Motor neuron (in vitro differentiated cells): ENCODE measurements at places on chromosomes 16 and 17.

DNA sequence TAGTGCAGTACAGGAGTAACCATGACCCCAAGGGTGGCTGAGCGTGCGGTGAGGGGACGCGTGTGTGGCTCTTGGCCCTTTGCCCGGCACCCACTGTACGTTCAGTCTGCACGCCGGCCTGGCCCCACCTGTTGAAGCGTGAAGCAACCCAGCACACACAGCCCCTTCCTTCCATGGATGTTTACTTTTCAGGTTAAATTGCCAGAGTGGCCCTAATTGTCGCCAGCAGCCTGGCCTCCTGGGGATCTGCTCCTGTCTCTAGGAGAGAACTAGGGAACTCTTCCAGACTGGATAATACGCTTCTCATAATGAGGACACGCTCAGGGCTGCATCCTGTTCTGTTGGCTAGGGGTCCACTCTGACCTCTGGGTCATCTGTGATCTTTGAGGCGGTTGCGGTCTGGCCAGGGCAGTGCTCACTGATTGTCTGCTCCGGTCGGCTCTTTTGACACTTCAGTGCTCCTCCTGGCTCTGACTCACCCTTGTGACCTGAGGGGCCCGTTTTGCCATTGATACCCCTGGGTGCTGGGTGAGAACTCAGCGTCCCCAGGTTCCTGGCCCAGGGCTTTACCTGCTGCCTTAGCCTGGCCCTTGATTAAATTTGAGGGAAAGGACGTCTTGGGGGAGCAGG lies 27.7 kb downstream of the TPSG1 start:
- ATAC-seq: no peak

GRCh38 chr17:56845934-56846333 lies 12.0 kb downstream of the DGKE start:
- no peak for ATAC-seq

DNA sequence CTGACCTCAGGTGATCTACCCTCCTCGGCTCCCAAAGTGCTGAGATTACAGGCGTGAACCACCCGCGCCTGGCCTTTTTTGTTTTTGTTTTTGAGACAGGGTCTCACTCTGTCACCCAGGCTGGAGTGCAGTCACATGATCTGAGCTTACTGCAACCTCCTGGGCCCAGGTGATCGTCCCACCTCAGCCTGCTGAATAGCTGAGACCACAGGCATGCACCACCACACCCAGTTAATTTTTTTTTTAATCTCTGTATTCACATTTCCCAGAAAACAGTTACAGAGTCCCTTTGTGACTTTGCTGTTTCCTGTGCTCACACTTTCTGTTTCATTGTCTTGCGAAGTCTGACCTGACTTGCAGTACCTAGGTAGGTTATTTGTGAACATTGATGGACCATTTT lies 2.7 kb downstream of the CLUAP1 start:
- no peak for ATAC-seq

- ATAC-seq: no peak
Measured at GRCh38 chr17:44687756-44688155, 1.8 kb downstream of the CCDC43 start.

- ATAC-seq: no peak
Measured at GRCh38 chr17:35807371-35808144, 1.7 kb upstream of the TAF15 start.

DNA sequence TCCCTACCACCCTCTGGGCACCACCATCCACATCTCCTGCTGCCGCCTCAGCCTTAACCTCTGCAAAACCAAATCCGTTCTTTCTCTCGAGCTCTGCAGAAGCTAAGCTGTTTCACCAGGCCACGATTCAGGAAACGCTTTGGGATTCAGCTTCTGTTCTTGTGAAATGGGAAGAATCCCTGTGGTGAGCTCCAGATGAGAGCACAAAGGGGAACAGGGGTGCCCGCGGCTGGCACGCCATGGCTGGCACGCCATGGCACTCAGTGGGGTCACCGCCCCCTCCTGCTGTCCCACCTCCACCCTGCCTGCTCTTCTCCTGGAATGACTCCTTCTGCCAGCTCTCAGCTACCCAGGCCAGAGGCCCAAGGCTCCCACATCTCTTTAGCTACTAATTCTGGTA lies 5.7 kb downstream of the QPRT start:
- ATAC-seq: no peak

GRCh38 chr16:49622421-49623402 lies 233.2 kb downstream of the ZNF423 start:
- ATAC-seq: no peak

DNA sequence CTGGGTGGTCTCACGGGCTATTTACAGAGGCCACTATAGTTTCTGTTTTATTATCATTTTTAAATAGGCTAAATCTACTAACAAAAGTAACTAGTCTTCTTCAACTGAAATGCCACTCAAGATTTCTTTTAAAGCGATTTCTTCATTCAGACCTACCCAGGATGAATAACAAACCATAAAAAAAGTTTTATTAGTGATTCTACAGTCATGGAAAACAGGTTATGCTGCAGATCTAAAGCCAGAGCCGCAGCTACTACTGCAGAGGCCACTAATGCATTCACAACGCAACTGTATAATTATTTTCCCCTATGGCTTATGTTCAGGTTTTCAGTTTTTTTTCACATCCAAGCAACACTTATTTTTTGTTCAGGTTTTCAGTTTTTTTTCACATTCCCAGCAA lies 136.2 kb upstream of the AXIN2 start:
- no peak for ATAC-seq

DNA sequence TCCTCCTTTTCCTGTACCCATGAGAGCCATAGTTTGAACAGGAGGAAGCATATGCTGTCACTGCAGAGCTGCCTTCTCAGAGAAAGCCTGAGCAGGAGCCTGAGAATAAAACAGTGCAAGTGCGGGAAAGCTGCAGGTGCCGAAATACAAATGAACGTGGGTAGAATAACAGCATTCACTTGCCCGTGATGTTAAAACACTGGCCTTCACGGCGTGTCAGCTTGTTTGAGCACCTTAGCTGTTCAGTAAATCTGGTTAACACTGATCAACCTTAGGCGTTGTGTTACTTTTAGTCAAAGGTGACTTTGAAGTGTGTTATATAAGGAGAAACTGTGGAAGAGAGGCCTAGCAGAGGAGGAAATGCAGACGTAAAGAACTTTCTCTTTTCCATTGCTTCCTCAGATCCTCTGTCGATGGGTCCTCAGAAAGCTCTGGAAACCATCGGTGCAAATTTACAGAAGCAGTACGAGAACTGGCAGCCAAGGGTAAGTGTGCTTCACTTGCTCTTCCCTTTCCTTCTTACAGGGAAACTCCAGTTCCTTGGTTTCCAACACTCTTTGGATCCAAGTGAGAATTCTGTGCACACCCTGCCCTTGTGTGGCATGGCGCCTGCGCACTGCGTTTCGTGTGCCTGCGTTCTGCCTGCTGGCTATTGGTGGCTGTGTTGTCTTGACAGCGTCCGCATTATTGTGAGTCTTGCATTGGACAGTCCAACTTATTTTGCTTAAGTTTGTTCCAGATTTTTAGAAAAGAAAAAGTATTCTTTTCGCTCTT lies 98.9 kb downstream of the RPTOR start:
- no peak for ATAC-seq

DNA sequence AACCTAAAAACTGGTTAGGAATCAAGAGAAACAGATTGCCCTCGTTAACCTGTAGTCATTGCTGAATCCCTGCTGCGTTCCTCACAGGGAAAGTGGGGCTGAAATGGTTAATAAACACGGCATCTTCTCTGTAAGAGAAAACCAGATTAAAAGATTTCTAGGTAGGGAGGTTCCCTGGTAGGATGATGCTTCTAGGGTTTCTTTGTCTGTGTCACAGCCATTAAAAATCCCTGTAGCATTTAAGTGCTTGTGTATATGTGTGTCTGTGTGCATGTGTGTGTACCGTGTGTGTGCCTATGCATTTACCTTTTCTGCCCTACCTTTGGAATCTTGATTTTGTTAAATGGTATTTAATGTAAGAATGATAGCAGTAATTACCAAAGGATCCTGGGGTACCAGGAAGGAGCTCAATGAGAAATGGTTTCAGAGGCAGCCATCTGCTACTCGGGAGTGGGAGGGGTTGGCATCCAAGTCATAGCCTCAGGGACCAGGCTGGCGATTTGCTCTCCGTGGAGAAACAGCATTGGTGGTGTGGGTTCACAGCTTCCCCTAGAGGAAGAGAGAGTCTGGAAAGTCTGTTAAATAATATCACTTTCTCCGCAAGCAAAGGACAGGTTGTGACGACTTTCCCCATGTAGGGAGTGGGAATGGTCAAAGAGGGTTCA lies 177.1 kb downstream of the HS3ST4 start:
- ATAC-seq: no peak

GRCh38 chr16:75377729-75378386 lies 55.4 kb downstream of the CFDP1 start:
- ATAC-seq: peak; percentile 94
